ENCODE measurements at places on chromosomes 16 and 17.

GRCh38 chr16:84541999-84542817 is 37.7 kb upstream of the MEAK7 start:
- DNase-seq: no peak

GRCh38 chr16:67783353-67783725 is 23.0 kb downstream of the RANBP10 start:
- DNase-seq: no peak

GRCh38 chr16:56637814-56638750 is at the start of gene MT1A:
MT1A (plus strand) TSS chr16:56638666; CDS start chr16:56638739, 73 bp downstream.
- no peak for DNase-seq

DNA sequence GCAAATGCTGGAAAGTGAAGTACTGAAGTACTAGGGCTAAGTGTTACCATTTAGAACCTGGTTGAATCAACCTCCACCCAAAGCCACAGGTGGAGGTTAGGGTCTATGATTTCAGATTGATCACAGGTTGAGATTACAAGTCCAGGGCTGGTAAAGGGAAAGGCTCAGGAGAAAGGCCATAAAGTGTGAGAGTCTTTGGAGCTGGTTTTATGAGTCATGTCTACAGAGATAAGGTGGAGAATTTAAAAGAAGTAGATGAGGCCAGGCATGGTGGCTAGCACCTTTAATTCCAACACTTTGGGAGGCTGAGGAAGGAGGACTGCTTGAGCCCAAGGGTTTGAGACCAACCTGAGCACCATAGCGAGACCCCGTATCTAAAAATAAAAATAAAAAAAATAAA is 221.7 kb upstream of the CDH11 start:
- DNase-seq: no peak

DNA sequence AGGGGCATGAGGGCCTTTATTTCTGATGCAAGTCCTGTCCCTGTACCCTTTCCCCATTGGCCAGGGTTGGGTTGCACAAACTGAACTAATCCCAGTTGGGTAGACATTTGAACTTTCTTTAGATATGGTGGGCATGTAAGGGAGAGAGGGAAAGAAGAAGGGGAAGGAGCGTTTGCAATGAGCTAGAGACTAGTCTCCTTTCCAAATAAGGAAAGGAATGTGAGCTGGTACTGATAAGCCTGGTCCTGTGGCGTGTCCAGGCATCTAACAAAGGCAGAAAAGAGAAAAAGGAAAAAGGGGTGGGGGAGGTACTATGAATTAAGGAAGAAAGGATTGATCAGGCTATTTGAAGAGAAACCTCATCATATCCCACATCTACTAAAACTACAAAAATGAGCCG is 20.3 kb downstream of the CHMP6 start:
- DNase-seq: no peak

DNA sequence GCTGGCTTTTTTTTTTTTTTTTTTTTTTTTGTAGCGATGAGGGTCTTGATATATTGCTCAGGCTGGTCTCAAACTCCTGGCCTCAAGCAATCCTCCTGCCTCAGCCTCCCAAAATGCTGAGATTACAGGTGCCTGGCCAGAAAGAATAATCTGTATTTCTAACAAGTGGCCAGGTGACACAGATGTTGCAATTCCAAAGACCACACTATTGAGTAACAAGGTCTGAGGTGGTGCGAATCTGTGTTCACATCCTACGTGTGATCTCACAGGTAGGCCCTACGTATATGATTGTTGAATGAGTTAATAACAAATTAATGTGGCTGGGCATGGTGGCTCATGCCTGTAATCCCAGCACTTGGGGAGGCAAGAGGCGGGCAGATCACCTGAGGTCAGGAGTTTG is 33.3 kb downstream of the OTOA start:
- DNase-seq: no peak

DNA sequence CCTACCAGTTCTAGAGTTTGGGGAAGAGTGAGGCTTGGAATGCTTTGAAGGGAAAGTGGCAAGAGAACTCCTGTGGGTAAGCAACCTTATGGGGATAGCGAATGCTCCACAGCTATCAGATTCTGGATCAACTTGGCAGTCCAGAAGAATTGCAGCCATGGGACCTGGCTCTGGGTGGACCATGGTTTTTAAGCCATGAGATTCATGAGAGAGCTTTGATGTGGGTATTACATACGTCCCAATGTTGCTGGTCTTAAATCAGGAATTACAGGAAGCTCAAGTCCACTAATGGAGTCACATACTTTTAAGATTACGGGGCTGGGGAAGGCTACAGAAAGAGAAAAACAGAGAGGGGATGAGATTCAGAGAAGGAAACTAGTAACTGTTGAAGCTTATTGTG is 142.5 kb upstream of the ELAC2 start:
- no peak for DNase-seq

DNA sequence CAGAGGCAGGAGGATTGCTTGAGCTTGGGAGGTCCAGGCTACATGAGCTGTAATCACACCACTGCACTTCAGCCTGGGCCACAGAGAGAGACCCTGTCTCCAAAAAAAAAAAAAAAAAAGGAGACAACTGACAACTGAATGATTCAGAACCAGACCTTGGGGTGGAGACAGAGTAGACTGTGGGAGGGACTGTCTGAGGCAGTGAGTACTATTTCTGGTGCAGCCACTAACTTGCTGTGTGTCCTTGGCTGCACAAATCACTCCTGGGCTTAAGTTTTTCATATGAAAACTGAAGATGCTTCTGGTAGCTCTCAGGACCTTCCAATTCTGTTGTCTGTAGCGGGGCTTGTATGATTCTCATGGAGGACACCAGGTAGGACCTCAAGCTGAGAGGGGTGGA is 5.8 kb downstream of the ASB16 start:
- no peak for DNase-seq

GRCh38 chr17:10579270-10579669 is 29.8 kb upstream of the MYH2 start:
- no peak for DNase-seq

- no peak for DNase-seq
These were observed 190.6 kb downstream of the MAF start for GRCh38 chr16:79409978-79410377.

- DNase-seq: no peak
These were observed 11.7 kb upstream of the CNTNAP4 start for GRCh38 chr16:76265434-76266045.

- peak; percentile 82 for DNase-seq
These were observed 470.7 kb downstream of the SOX9 start for GRCh38 chr17:72591289-72592241.

DNA sequence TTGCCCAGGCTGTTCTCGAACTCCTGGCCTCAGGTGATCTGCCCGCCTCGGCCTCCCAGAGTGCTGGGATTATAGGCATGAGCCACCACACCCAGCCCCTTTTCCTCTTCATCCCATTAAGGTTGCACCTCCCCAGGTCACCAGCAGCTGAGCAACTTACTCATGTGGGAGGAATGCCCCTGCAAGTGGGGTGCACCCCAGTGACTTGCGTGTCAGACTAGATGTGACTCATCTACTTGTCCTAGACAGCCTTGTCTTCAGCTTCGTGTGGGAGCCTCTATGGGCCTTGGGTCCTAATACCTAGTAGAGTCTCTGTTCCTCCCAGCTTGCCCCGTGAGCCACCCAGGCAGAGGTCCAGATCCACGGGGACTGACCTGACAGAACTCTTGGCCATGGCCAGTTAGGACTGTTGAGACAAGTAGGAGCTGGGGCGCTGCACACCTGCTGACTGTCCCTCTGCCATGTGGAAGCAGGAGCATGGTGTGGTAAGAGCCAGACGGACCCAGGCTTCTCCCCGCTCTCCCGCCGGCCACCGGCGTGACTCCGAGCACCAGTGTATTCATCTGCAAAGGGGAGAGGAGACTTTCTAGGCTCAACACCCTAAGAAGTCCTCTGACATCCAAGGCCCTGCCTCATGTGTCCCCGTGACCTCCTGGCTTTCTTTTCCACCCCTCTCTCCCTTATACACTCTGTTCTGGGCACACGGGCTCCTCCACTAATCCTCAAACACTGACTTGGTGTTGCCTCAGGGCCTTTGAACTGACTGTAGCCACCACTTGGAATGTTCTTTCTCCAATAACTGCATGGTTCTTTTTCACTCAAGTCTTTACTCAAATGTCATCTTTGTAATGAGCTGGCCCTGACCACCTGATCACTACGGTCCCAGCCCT is 11.6 kb upstream of the CBX4 start:
- no peak for DNase-seq

- DNase-seq: no peak
These were observed 13.2 kb downstream of the IL4R start for GRCh38 chr16:27326738-27327585.

- no peak for DNase-seq
These were observed 244.0 kb downstream of the TMEM114 start for GRCh38 chr16:8346294-8346693.

- DNase-seq: no peak
These were observed 1.1 kb downstream of the ABCA10 start for GRCh38 chr17:69227541-69227940.

DNA sequence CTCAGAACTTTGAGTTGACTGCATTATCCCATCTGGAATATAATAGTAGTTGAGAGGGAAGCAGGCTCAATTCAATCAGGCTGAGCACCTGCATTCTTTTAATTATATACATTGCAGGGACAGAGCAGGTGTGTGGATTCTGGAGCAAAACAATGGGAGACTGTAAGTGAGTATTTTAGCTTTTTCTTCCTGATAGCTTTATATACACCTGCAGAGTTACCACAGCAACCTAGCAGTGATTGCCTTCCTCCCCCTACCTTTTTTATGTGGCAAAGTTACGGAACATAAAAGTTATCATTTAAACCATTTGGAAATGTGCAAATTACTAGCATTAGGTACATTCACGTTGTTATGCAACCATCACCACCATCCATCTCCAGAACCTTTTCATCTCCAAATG is 25.4 kb upstream of the RHOT1 start:
- DNase-seq: no peak

- DNase-seq: no peak
These were observed 658 bp downstream of the RABEP2 start for GRCh38 chr16:28924399-28924761.

DNA sequence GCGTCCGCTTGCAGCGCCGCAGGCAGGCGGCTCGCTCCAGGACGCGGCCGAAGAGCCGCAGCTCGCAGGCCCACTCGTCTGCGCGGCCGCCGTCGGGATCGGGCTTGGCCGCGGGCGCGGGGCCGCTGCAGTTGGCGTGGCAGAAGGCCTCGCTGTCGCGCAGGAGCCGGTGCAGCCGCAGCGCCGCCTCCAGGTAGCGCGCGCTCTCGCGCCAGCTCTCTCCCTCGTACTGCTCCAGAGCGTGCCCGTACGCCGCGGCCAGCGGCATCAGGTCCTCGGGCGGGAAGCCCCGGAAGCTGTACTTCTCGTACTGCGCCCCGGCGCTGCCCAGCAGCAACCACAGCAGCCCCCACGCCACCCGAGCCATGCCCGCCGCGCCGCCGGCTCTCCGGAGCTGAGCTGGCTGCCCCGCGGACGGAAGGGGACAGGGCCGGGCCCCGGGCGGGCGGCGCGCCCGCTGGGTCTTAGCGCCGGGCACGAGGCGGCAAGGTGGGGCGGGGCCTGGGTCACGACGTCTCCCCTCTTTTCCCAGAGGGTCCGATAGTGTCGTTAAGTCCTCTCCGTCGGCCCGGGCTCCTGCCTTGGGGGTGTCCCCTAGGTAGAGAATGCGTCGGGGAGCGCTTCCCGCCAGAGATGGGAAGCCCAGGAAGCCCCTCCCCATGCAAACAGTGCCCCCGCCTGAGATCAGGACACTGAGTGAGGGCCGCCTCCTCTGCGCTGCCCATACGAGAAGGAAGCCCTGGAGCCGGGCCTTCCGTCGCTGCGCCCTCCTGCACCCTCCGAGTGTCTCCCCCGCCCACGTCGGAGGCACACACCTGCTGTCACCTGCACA is at the start of gene P3H4:
Gene P3H4 (minus strand): TSS at position 401 of the 832 bp plus-strand sequence. CDS start 34 bp downstream, at position 367.
- DNase-seq: no peak

DNA sequence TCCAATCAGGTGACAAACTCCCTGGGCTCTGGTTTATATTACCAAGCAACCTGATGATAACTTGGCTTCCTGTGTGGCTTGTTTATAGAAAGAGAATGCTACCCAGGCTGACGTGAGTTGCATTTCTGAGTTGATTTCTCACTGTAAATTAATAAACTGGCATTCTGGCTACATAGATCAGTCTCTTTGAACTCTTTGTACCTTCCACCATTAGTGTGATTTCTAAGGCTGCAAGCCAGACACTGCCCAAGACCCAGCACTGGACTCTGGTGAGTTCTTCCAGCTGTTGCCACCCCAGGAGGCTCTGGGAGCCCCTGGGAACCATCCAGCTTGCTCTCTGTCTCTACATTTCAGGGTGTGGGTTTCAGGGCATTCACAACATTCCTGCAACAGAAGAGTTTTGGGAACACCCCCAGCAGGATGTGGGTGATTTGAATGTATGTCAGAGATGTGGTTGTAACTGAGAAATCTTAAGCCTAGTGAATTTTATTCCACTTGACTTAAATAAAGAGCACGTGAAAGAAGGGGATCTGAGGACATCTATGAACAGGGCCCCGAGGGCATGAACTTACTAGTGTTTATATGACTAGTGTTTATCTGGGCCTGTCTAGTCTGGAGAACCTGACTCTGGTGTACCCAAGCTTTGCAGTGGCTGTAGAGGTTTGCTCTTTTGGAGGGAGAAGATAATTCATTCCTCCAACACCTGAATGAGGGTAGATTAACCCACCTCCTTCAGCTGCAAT is 30.3 kb upstream of the LRRC37A start:
- no peak for DNase-seq

GRCh38 chr16:79651363-79651762 is 50.8 kb upstream of the MAF start:
- DNase-seq: no peak

GRCh38 chr16:80827007-80827406 is 22.6 kb upstream of the CDYL2 start:
- DNase-seq: no peak

DNA sequence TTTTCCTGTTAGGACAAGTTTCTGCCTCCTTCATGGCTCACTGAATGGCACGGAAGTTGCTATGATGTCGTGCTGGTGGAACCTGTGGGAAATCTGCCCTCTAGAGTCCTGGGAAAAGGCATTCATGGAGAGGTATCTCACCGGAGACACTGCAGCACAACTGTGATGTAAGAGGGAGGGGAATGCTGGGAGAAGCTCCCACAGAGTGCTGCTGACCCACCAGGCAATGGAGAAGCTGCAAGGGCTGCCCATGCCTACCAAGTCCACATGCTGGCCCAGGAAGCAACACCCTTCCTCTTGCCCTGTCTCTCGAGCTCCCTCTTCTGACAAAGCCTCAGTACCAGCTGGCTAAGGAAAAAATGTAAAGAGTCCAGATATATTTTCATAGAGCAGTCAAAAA is 45.2 kb upstream of the SLC5A11 start:
- DNase-seq: no peak

- DNase-seq: no peak
These were observed 141.7 kb upstream of the C17orf78 start for GRCh38 chr17:37234106-37234505.

GRCh38 chr17:4711661-4712181 is 1.3 kb downstream of the ARRB2 start:
- DNase-seq: no peak
